Mesendoderm (in vitro differentiated cells): ENCODE measurements at places on chromosomes 11 and 22.

DNA sequence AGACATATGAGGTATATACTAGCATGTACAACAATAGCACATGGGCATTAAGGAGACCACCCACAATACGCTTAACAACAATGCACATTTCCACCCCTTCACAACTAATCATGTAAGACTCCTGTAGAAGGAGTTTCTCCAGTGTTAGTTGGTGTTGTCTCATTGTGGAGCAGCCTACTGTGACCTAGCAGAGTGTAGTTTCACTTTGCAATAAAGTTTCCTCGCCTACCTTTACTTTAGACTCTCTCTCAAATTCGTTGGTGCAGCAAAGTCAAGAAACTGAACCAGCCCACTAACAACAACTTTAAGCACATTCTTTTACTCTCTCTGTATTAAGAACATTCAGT lies 863.6 kb downstream of the FAM181B start:
- no peak for DNase-seq

DNA sequence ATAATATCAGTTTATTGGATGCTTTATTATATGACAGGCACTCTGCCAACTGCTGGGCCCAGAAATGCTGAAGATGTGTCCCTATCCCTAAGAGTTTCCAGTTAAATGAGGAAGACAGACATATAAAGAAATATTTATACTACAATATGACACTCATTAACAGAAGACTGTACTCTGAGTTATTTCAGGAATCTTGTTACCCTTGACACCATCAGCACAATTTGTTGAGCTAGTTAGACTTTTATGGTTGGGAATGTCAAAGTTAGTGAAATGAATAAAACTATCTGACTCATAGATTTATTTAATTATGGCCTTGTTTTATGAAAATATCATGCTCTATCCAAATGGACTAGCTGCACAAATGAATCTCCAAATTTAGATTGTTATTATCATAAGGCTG lies 25.6 kb upstream of the MSANTD4 start:
- DNase-seq: no peak

DNA sequence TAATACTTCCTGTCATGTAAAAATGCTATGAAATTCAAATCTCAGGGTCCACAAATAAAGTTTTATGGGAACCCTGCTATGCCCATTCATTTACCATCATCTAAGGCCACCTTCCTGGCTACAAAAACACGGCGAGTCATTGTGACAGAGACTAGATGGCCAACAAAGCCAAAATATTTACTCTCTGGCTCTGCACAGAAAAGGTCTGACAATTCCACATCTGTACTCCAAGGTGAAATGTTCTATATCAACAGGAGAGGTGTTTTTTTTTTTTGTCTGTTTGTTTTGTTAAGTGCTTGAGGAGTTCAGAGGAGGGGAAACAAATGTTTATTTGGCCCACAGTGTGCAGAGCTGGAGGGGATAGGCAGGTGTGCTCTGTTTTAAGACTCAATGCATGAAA lies 18.6 kb upstream of the TMA7B start:
- DNase-seq: no peak

GRCh38 chr22:19430890-19431541 lies 517 bp downstream of the HIRA start:
- peak; percentile 82 for DNase-seq

DNA sequence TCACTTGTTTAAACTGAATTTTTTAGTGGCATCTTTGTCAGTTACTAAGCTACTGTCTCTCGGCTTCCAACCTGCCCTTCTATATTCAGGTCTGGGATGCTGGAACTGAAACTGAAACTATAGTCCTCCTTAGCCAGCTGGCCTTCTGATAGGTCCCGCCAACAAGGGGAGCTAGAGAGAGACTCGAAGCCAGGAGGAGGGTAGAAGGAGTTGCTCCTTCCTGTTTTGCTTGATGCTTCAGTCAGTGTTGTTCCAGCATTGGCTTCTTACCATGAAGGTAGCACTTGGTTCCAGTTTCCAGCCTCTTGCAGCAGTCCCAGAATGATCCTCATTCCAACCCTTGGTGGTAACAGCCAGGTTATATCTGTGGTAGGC lies 32.9 kb upstream of the HORMAD2 start:
- peak; percentile 8 for DNase-seq

DNA sequence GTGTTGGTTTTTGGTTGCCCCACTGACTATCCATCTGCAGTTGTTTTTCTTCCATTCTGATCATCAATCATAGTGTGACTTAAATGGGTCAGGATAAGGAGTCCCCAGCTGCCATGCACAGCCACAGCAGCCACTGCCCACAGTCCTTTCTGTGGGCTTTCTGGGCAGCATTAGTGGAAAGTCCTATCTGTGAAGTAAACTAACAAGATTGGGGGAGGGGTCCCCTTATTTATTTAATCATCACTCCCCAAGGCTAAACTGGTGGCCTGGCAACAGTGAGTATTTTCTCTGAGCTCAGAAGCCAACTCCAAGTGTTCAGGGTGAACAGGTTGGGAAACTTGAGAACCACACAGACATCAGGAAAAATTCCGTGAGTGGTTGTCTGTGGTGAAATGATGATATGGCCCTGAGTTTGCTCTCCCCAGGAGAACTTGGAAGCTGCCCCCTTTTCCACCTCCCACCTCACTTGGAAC lies 145.0 kb downstream of the CCDC34 start:
- no peak for DNase-seq

- DNase-seq: no peak
Observed at GRCh38 chr11:45930031-45930794, 7.8 kb downstream of the LARGE2 start.

GRCh38 chr11:83681031-83681781 lies 395.0 kb upstream of the CCDC90B start:
- DNase-seq: no peak

GRCh38 chr11:19921976-19922688 lies 209.5 kb downstream of the NAV2 start:
- DNase-seq: no peak

GRCh38 chr11:36365907-36366306 lies 69.8 kb downstream of the PRR5L start:
- no peak for DNase-seq

- no peak for DNase-seq
Observed at GRCh38 chr22:25722626-25723025, 19.4 kb upstream of the MYO18B start.

GRCh38 chr22:44680481-44680894 lies 21.5 kb upstream of the PRR5 start:
- no peak for DNase-seq
